Esophagus muscularis mucosa (tissue), 4 donors: ENCODE measurements at places on chromosomes 2 and 18. TPM values are rescaled to one million over a fixed set of nuclear protein-coding genes. Genes with fewer than 3 reads are reported as not detected.

TCF7L1 gene
- 8.7 TPM for total RNA-seq

PRKCE gene
- total RNA-seq: 13.6 TPM

LAMA1 gene
- total RNA-seq: 0.17 TPM

PSD4 gene
- 3.1 TPM for total RNA-seq

CYS1 gene
- total RNA-seq: 16.9 TPM

NEB gene
- 0.23 TPM for total RNA-seq

SH3RF3 gene
- 17.5 TPM for total RNA-seq

GRCh38 chr18:58863539-58864145 lies 1.0 kb upstream of the ZNF532 start:
- DNase-seq: no peak

GRCh38 chr2:63743982-63744966 lies 97.4 kb upstream of the UGP2 start:
- no peak for DNase-seq

DNA sequence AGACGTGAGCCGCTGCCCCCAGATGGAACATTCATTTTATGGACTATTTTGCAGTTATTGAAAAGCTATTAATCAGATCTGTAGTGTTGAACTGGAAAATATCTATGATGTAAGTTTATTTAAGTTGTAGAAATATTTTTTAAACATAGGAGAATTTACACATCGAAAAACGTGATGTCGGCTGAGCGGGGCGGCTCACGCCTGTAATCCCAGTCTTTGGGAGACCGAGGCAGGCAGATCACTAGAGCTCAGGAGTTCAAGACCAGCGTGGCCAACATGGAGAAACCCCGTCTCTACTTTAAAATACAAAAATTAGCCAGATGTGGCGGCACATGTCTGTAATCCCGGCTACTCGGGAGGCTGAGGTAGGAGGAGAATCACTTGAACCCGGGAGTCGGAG lies 2.0 kb upstream of the TIA1 start:
- no peak for DNase-seq

GRCh38 chr2:197710424-197711042 lies 5.4 kb downstream of the MARS2 start:
- no peak for DNase-seq

GRCh38 chr2:144798034-144798433 lies 278.1 kb upstream of the ZEB2 start:
- DNase-seq: no peak

- DNase-seq: peak; percentile 31
Measured at GRCh38 chr2:135029481-135030134, 17.6 kb downstream of the MAP3K19 start.

- no peak for DNase-seq
Measured at GRCh38 chr18:48230467-48231113, 178.6 kb downstream of the ZBTB7C start.

- DNase-seq: no peak
Measured at GRCh38 chr2:152820048-152820447, 101.6 kb downstream of the ARL6IP6 start.

DNA sequence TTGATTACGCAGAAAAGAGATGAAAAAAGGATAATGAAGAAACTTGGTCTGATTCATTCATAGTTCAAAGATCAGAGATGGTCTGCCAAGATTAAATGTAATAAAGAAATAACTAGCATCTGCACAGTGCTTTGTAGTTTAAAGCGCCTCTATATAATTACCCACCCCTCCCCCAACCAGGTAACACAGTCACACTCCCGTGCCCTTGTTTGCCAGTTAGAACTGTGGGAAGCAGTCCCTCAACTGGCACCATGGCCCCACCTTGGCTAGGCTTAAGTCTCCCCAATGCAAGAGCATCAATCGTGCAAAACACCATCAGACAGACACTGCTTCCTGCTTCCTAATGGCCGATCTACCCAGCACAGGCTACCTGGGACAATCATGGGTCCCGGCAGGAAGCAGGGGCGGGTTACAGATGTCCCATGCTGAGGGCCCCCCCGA lies 11.6 kb downstream of the ADCY3 start:
- DNase-seq: no peak

DNA sequence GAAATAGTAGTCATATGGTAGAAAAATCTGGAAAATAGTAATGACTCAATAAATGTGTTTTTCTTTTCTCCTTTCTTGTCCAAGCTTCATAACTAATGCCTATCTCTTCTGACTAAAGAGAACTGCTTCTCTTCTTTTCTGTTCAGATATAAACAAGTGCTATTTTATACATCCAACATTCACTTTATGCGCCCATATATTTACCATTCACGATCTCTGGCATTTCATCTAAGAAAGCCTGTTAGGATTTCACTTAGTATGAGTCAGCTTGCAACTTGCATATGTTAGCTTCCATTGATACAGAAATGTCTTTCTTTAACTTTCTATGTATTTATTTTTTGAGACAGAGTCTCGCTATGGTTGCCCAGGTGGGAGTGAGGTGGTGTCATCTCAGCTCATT lies 224.9 kb downstream of the VAPA start:
- DNase-seq: no peak

GRCh38 chr2:192347542-192347941 lies 152.8 kb upstream of the TMEFF2 start:
- no peak for DNase-seq

DNA sequence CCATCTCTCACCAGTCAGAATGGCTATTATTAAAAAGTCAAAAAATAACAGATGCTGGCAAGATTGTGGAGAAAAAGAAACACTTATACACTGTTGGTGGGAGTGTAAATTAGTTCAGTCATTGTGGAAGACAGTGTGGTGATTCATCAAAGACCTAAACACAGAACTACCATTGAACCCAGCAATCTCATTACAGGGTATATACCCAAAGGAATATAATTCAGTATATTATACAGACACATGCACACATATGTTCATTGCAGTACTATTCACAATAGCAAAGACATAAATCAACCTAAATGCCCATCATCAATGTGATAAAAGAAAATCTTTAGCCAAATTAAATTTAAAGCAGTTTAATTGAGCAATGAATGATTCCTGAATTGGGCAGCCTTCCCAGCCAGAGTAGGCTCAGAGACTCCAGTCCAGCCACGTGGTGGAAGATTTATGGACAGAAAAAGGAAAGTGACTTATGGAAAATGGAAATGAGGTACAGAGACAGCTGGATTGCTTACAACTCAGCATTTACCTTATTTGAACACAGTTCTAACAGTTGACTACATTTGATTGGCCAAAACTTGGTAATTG lies 377.1 kb upstream of the SLC39A10 start:
- DNase-seq: no peak
